ENCODE measurements at places on chromosomes 7 and 10.

DNA sequence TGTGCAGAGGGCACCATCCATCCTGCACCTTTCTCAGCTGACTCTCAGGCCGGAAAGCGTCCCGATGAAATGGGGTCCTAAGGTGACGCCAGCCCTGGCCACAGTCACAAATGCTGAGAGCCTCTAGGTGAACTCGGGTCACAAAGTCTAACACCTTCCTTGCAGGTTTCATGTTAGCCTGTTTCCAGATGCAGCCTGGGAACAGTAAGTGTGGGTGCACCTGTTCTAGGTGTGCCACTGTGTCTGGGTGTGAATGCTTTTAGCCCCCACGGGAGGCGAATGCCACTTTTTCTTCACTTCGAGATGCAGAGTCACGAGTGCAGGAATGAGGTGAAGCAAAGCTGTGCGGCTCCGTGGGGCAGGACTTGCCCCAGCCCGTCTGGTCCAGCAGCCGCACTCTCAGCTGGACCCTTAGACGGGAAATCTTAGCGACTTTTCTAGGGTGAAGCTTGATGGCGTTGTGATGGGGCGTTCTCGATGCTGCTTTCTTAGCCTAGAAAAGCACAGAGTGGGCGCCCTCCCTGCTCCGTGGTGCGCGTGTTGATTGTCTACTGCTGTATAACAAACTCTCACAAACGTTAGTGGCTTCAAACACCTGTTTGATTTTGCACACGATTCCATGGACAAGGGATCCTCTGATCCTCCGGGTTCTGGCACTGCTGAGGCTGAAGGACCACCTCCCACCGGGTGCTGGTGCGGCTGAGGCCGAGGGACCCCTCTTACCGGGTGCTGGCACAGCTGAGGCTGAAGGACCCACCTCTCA lies 13.6 kb upstream of the VIPR2 start:
- no peak for DNase-seq

- no peak for DNase-seq
Measured at GRCh38 chr10:74542077-74542476, 284.3 kb upstream of the KAT6B start.

DNA sequence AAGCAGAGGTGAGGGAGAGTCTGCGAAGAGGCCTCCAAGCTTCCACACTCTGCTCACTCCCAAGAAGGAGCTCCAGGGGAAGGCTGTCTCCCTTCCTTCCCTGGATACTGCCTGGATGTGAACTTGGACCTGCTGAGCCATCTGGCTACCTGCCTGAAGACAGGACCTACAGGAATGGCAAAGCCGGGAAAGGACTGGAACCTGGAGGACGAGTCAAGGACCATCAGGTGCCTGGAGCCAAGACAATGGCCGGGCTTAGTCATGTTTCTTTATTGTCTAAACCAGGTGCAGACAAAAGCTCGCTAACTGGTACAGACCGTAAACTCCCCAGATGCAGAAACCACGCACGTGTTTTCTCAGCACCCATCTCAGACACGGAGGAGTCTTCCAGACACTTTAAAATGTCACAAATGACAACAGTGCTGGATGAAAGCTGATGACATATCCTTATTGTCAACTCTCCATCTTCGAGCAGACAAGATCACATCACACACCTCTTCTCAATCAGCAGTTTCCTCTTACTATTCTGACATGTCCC lies 12.1 kb downstream of the ASB13 start:
- DNase-seq = no peak

DNA sequence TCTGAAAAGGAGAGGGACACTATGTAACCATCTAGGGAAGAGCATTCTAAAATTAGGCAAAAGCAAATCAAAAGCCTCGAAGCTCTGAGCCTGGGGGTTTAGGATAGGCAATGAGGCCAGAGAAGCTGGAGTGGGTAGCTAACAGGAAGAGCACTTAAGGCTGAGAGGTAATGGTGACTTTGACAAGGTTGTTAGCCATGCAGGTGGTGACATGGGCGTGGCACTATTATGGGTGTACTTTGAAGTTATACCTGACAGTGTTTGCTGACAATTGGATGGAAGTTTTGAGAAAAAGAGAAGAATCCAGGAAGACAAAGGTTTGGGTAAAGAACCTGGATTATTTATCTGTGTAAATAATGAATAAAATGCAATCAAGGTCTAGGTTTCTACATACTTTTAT lies 383.0 kb upstream of the SEMA3C start:
- no peak for DNase-seq

DNA sequence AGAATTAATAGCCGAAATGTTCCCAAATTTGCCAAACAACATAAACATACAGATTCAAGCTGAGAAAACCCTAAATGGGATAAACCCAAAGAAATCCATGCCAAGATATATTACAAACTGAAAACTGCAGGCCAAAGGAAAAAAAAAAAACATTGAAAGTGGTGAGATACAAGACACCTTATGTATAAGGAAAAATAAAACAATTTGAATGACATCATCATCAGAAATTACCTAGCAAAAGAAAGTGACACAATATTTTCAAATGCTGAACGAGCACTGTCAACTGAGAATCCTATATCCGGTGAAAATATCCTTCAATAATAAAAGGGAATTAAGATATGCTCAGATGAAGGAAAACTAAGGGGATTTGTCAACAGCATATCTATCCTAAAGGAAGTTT lies 66.5 kb downstream of the PHYHIPL start:
- no peak for DNase-seq

DNA sequence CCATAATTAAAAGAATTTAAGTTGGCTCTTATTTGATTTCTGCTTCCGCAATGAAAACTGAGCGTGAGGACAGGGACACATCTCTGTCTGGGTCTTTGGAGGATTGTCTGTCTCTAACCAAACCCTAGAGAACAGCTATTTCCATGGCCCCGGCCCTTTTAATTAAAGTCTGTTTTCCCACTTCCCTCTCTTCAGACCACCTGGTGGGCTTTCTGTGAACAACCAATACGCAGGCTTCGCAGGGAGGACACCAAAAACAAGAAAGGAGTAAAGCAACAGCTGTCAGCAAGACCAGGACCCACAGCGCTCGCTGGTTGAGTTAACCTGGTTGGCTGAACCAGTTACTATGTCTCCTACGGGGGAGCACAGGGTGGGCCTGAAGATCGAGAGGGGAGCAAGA lies 217.1 kb upstream of the FRMD4A start:
- DNase-seq = no peak

GRCh38 chr10:121736315-121737130 lies 138.3 kb upstream of the FGFR2 start:
- DNase-seq = no peak

DNA sequence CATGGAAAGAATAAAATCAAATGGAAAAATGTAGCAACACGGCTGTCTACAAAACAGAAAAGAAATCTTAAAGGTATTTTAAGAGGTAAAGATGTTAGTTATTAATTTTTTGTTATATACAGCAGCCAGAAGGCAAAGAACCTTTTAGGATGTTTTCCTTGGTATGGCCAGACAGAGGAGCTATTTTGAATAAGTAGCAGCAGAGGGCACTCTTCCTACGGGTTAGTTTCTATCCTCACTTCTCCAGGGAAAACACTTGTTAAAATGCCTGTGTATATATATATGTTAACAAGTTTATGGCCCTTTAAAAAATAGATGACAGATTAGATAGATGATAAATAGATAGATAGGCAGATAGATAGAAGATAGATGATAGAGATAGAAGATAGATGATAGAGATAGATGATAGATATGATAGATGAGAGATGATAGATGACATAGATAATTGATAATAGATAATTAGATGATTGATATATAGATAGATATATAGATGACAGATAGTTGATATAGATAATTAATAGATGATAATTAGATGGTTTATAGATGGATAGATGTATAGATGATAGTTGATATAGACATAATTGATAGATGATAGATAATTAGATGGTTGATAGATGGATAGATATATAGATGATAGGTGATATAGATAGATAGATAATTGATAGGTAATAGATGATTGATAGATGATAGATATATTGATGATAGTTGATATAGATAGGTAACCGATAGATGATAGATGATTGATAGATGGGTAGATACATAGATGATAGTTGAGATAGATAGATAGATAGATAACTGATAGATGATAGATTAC lies 57.8 kb upstream of the WIPF3 start:
- DNase-seq = no peak

GRCh38 chr10:23354630-23355279 lies 10.2 kb upstream of the C10orf67 start:
- DNase-seq = no peak

DNA sequence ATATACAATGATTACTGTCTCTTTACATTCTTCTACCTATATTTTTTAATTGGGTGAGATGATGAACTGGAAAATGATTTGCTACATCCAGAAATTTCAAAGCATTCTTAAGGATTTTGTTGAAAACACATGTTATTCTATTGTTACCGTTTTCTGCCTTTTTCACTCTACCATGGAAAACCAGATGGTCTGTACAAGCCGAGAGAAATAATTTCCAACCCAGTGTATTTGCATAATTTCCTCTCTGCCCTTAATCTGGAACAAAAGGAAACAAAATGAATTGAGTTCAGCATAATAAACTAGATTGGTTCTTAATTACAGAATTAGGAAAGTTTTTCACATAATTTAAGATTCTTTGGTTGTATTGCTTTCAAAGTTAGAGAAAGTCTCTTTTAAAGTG lies 211.2 kb downstream of the CACNB2 start:
- DNase-seq = no peak

DNA sequence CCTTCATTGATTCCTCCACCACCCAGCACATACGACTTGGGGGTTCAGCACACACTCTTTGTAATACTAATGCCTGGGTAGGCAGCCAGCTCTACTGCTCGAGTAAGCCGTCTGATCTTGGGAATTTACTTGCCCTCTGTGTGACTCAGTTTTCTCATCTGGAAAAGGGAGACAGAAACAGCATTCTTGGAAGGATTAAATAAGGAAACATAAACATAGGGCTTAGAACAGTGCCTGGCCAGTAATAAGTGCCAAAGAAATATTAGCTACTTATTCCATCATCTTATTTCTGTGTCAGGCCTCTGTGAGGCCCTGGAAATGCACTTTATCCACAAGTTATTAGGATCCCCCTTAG lies 130.1 kb downstream of the TNS3 start:
- DNase-seq = no peak

GRCh38 chr7:134636008-134636449 lies 10.6 kb upstream of the BPGM start:
- DNase-seq = no peak

- no peak for DNase-seq
Measured at GRCh38 chr7:95593343-95593742, 3.0 kb downstream of the PDK4 start.

- no peak for DNase-seq
Measured at GRCh38 chr10:75654772-75655171, 223.3 kb downstream of the LRMDA start.

- no peak for DNase-seq
Measured at GRCh38 chr7:104135760-104136558, 71.9 kb downstream of the ORC5 start.

All from stimulated activated CD4-positive, alpha-beta T cell treated with anti-CD3 and anti-CD28 coated beads, Interleukin-15, amount 100 ng/mL, for 24 hours (primary cell).